Jurkat, Clone E6-1 (cell line): ENCODE measurements at places on chromosomes 5 and 9.

- DNase-seq, result no peak
Observed at GRCh38 chr9:69937360-69937759, 106.3 kb upstream of the MAMDC2 start.

GRCh38 chr9:134922932-134923240 is 5.2 kb upstream of the FCN1 start:
- no peak for DNase-seq

- DNase-seq, result no peak
Observed at GRCh38 chr5:72300590-72301339, 19.3 kb downstream of the MRPS27 start.

- DNase-seq, result no peak
Observed at GRCh38 chr5:138632900-138633489, 57.8 kb upstream of the HSPA9 start.

DNA sequence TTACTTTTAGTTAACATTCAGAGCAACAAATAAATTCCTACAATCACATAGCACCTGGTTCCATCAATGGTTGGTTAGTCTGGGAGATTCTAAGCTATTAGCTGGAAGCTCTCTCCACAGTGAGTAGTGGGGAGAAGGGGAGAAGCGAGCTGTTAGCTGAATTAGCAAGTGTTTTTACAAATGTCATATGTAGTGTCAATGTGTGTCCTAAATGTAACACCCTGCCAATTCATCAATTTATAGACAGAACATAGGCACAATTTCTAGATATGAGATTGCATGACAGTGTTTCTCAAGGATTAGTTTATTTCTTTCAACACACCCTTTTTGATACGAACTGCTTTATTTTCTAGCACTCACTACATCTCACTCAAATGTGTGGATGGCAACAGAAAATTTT is 349.0 kb downstream of the PDE4D start:
- DNase-seq, result no peak

DNA sequence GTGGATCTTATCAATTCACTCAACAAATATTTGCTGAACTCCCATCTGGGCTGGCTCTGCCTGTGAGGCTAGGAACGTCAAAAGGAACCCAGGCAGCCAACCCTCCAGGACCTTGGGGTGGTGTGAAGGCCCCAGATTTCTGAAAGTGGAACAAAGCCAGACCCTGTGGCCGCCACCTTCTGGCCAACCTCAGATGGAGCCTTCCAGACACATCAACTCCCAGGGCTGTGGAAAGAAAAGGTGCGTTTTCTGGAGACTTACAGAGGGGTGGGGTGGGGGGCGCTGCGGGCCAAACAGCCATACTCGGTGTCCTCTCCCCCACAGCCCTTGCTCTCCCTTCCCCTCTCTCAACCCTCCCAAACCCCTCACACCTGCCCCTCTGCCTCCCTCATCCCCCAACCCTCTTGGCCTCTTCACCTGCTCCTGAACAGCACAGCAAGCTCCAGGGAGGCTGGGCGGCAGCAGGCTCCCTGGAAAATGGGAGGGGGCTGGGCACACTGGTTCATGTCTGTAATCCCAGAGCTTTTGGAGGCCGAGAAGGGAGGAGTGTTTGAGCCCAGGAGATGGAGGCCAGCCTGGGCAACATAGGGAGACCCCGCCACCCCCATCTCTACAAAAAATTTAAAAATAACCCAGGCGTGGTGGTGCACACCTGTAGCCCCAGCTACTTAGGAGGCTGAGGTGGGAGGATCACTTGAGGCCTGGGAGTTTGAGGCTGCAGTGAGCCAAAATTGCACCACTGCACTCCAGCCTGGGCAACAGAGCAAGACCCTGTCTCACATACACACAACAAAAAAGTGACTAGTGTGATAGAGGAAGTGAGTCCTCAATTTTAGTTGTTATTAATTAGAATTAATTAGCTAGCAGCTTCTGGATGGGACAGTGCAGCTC is 45.0 kb upstream of the PRRC2B start:
- DNase-seq, result no peak

DNA sequence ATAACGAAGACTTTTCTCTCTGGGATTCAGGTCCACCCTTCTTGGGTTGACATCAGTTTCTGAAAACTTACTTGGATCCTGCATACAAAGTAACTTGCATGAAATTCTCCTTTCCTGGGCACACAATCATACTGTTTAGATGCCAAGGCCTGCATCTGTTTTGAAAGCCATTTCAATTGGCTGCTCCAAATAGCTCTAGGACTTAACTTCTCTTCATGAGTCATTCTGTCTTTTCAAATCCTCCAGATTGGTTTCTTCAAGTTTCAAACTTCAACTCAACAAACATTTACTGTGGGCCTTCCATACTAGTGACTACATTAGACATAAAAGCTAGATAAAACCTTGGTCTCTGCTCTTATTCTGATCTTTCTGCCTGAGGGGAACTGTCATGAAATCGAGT is 54.8 kb upstream of the HMHB1 start:
- DNase-seq, result no peak

DNA sequence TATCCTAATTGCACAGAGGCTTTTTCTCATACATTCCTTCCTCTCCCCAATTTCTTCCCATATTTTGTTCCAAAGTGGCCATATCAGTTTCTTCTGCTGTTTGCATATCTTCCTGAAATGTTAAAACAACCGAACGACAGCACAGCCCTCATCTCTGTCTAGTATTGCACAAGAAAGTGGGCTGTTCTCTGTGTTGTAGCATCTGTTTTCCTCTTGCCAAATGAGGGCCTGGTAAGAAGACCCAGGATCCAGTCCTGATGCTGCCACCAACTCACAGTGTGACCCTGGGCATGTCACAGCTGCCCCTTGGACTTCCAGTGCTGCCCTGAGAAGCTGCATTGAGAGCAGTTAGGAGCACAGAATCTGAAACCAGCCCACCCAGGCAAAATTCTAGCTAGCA is 4.1 kb downstream of the SLC31A2 start:
- no peak for DNase-seq

DNA sequence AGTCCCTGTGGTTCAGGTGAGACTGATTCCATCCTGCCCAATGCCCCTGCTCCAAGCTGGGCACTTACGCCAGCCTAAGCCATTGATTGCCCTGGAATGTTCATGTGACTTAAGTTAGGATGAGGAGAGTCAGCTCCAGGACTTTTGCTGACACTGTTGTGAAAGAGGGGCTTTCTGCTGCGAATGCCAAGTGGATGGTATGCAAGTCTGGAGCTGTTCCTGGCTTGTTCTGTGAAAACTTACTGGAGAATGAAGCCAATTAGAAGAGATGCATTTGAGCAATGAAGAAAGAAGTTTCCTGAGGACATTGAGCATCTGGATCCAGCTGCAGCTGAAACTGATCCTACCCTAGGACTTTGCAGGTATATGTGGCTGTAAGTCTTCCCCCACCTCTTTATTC is 61.2 kb upstream of the ZFR start:
- no peak for DNase-seq
